ENCODE measurements at places on chromosomes 4 and X. TPM values are rescaled to one million over a fixed set of nuclear protein-coding genes. Genes with fewer than 3 reads are reported as not detected.

RBM41 gene
- 15.1 TPM for total RNA-seq

GRCh38 chrX:50495616-50496015 is 25.0 kb upstream of the DGKK start:
- DNase-seq: no peak

- DNase-seq: no peak
Measured at GRCh38 chr4:138869631-138870030, 145.9 kb upstream of the NOCT start.

DNA sequence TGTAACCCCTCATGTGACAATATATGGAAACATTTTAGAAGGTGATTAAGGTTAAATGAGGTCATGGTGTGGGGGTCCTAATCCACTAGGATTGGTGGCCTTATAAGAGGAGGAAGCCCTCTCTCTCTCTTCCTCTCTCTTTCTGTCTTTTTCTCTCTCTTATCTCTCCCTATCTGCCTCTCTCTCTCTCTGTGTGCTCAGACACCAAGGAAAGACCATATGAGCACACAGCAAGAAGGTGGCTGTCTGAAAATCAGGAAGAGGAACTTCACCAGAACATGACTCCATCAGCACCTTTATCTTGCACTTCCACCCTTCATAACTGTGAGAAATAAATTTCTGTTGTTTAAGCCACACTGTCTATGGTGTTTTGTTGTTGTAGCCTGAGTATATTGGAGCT is 1472.2 kb downstream of the PCDH7 start:
- no peak for DNase-seq
